Stimulated activated CD4-positive, alpha-beta T cell treated with anti-CD3 and anti-CD28 coated beads, Interleukin-12 subunit alpha, Interleukin-12 subunit beta, amount 100 ng/mL, for 4 hours (primary cell): ENCODE measurements at places on chromosomes 12 and 14.

- DNase-seq, result no peak
Observed at GRCh38 chr12:19456176-19456575, 16.9 kb downstream of the AEBP2 start.

GRCh38 chr12:74906224-74906623 is 303.4 kb downstream of the KCNC2 start:
- no peak for DNase-seq

- no peak for DNase-seq
Observed at GRCh38 chr12:84463741-84464495, 448.7 kb downstream of the SLC6A15 start.

- DNase-seq, result no peak
Observed at GRCh38 chr12:123705935-123706334, 6.2 kb upstream of the ATP6V0A2 start.

DNA sequence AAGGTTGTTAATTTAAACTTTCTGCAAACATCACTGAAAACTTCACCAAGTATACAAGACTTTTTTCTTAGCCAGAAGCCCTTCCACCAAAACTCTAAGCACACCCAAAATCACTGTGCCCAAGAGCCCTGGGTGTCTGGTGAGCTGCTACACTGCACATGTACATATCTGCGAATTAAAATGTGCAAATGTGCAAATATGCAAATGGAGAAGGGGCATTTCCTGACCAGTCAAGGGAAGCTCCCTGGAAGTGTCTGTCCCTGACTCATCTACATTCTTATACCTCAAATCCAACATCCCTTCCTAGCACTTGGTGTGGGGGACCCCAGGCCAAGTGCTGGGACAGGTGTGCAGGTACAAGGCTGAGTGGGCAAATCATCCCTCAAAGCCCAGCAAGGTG is 123.7 kb downstream of the PCNX1 start:
- DNase-seq, result no peak

- DNase-seq, result no peak
Observed at GRCh38 chr12:21962236-21962635, 21.0 kb upstream of the ABCC9 start.

- no peak for DNase-seq
Observed at GRCh38 chr14:88209273-88209672, 113.8 kb downstream of the KCNK10 start.
